ENCODE measurements at places on chromosomes 11 and 22.

- DNase-seq, result no peak
Measured at GRCh38 chr22:19873960-19874306, 19.3 kb upstream of the GNB1L start.

- DNase-seq, result no peak
Measured at GRCh38 chr11:133828871-133829270, 16.4 kb downstream of the SPATA19 start.

DNA sequence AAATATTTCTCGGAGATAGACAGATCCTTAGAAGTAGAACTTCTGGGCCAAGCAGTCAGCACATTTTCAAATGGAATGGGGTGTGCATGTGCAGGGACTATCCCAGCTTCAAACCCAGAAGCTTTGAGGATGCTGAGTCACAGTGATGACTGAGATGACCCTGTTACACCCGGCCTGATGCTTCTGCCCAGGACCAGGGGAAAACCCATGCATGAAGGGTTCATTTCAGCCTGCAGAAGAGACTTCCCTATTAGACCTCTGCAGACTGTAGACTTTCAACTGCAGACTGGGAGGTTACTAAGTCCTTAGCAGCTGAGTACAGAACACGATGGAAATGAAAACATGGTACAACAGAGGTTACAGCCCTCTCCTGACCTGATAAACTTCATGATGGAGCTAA, 3.6 kb upstream of the OR2AT4 start:
- no peak for DNase-seq

DNA sequence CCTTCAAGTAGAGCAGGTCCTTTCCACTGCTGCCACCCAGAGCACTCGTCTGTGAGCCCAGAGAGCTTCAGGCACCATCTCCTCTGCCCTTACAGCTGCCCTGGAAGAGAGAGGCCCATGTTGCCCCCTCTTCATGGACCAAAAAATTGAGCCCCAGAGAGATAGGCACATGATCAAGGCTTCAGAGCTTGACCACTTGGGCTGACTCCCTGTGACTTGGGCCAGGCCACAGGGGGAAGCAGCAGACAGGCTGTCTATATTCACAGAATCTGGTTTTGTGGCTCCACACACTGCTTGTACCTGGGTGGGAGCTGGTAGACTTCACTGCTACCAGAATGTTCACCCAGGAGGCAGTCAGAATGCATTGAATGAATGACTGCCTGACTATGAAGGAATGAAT, 58.2 kb downstream of the SMIM38 start:
- no peak for DNase-seq

DNA sequence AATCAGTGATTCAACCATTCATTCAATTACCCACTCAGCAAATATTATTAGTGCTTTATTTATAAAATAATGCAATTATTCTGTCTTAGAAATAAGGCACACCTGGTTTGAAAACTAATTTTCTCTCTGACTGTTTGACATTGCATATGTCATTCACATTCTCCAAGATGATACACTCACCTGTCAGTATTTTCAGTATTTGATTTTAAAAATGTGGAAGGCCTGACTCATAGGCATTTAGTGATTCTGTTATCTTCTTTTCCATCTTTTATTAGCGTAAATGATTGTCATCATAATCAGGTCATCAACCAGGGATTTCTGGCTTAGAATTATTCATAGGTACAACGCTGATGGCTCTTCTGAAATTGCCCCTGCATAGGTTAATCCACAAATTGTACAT, 480.9 kb downstream of the CNTN5 start:
- no peak for DNase-seq

GRCh38 chr11:69950120-69950519, 128.0 kb upstream of the ANO1 start:
- DNase-seq, result no peak

Data from activated T-helper 1 cell treated with Interleukin-2 at 50 U/mL for 16 hours (primary cell).